ENCODE measurements at places on chromosomes 1 and 21.
A peak's percentile ranks its signal among the peaks of the same experiment; 100 is the strongest.

- peak; percentile 41 for DNase-seq
These were observed 1.1 kb downstream of the LRRC8C start for GRCh38 chr1:89633800-89634625.

- DNase-seq, result no peak
These were observed 3.6 kb upstream of the SMPDL3B start for GRCh38 chr1:27931184-27931583.

DNA sequence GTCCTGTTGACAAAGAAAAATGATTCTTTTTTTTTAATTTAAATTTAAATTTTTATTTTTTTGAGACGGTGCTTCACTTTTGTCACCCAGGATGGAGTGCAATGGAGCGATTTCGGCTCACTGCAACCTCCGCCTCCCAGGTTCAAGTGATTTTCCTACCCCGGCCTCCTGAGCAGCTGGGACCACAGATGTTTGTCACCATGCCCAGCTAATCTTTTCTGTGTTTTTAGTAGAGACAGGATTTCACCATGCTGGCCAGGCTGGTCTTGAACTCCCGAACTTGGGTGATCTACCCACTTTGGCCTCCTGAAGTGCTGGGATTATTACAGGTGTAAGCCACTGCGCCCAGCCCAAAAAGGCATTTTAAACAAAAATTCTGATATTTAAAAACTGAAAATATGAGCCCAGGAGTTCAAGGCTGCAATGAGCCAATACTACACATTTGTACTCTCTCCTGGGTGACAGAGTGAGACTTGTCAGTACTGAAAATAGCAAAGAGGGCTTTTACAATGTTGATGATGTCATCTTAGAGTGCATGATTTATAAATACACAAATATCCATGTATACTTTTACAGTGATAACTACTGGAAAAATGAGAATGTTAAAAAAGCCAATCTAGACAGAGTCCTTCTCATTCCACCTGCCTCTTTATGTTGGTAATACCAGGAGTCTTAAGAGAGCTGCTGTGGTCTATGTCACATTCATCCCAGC, 56.0 kb upstream of the STUM start:
- DNase-seq, result no peak

- DNase-seq, result no peak
These were observed 588.1 kb downstream of the KIF26B start for GRCh38 chr1:245742896-245743295.

DNA sequence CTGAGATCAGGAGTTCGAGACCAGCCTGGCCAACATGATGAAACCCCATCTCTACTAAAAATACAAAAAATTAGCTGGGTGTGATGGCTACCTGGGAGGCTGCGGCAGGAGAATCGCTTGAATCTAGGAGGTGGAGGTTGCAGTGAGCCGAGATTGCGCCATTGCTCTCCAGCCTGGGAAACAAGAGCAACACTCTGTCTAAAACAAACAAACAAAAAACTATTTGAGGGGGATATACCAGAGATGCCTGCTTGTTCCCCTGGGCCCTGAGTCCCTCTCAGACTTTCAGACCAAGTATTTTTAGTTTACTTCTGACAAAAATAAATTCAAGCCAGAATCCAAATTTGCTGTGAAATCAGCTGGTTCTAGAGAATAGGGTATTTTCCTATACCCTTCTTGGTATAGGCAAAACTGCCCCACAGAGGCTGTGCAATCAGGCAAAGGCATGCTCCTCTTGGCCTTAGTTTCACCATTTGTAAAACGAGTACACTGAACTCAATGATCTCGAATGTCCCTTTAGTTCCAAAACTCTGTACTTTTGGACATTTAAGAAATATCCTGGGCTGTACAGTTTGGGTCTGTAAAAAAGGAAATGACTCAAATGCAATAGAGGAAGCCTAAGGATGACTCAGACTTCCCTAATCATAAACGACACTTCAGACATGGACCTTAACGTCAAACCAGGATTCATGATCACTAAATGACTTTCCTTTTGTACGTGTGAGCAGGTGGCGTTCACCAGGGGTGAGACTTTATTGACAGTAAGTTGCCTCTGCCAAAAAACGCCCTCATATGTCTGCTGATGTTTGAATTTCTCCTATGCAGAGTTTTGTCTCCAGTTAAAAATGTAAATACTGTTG, 16.1 kb downstream of the ENSA start:
- peak; percentile 4 for DNase-seq

DNA sequence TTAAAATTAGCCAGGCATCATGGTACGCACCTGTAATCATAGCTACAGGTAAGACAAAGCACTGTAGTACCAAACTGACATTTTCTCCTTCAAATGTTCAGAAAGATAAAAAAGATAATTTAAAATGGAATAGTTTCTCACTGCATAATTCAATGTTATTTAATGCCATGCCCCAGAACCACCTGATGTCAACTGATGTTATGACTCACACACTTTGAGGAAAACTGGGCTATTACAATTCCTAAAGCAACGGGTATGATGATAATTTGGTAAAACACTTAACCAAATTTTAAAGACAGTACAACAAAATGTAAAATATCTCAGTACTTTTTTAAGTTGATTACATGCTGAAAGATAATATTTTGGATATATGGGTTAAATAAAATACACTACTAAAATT, 22.9 kb upstream of the PLEKHO1 start:
- DNase-seq, result no peak

GRCh38 chr1:180586671-180587155, 27.9 kb downstream of the OVAAL start:
- peak; percentile 95 for DNase-seq

DNA sequence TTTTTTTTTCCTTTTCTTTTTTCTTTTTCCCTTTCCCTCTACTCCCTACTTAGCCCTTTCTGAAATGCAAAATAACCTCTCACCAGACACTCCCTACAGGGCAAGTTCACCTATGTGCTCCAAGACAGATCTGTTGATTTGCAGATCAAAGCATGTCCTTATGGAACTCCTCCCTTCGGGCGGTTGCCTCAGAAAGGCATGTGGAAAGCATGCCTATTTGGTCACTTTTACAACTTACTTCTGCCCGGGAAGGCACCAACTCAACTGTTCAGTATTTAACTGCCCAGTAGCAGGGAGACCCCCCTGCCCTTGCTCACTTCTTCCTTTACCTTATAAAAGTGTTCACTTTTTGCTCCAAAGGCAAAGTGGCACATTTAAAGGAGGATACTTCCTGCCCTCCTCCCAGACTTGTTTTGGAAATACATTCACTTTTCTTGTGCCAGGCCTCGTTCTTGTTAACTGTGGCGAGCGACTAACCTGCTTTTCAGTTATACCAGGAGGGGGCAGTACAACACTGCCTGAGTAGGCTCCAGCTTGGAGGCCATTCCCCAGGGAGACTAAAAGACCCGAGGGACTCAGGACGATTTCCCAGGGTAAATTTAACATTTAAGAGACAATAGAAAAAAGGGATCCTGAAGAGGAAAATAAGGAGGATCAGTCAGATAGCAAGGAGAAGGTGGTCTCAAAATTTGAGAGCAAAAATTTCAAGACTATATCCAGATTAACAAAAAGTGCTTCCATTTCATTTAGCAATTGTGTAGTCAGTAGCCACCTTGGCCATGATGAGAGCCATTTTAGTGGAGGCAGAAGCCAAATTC, 12.3 kb upstream of the SLAMF7 start:
- DNase-seq, result peak; percentile 75

DNA sequence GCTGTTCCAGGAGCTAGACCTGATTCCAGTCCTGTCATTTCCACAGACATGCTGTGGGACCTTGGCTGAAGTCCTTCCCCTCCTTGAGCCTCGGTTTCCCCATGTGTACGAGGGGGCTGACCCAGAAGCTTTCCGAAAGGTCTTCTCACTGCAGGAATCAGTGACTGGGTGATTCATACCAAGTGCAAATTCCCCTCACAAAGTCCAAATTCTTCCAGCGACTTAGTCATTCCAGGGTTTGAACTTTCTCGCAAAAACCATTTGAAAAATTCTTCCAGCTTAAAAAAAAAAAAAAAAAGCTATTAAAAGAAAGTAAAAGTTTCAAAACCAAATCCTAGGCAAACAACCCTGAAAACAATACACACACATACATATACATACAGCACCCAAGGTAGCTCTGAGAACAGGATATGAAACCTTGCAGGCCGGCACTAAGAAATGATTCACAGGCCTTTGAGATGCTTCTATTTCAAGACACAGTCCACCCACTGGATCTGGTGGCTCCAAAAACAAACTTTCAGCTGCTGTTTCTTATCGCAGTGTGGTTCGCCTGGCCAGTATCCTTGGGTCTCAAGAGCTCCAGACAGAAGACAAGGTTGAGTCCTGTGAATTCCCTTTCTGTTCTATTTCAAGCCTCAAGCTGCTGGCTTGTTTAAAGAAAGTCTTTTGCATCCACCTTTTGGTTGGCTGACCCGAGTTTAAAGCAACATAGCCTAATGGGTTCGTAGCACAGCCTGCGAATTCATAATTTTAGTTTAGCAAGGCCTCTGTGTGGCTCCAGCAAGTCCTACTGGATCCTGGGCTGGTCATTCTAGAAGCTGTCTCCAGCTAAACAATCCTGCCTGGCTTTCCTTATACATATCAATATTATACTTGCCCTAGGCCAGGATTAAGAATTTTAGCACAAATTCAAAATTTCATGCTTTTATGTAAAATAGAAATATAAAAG, 18.0 kb upstream of the ID3 start:
- no peak for DNase-seq

GRCh38 chr1:1055841-1056736, 18.0 kb downstream of the RNF223 start:
- DNase-seq, result no peak

DNA sequence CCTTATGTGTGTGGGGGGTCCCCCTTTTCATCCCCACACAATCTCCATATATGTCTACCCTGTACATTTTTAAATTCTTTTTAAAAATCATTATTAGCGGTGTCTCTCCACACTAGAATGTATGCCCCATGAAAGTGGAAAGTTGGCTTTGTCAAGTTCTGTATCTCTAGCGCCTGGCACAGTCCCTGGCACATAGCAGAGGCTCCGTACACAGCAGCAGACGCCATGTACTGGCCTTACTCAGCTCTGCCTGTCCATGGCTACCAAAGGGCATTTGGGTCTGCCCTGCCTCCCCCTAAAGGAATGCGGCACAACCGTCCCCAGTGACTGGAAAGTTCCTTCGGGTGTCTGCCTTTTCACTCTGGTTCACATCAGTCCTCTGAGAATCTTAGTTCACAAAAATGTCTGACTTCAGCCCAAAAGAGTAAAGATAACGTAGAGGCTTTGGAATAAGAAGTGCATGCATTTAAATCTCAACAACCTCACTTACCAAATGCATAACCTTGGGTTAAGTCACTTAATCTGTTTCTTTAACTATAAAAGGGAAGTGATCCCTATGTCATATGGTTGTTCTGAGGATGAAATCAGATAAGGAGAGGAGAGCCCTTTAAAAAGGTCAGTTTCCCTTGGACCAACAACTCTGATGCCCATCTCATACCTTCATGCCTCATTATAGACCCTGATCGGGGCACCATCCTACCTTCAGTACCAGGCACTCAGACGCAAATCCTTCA, 61.1 kb downstream of the CD46 start:
- DNase-seq, result no peak

- DNase-seq, result no peak
These were observed 68.9 kb upstream of the COL11A1 start for GRCh38 chr1:103177108-103177775.

DNA sequence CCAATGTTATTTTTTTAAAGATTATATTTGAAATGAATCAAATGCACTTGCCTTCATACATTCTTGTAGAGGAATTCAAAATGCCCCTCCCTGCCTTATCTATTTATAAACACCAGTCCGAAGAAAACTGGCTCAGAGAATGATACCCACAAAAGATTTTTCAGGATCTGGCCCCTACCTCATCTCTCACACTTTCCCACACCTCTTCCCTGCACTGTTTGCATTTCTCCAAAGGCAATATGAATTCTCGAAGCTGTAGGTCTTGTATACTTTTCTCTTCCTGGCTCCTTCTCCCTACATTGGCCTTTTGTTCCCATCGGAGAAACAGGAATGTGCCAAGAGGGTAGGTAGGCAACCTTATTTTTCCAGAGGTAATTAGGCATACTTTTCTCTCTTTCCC, 12.0 kb upstream of the CCDC190 start:
- no peak for DNase-seq

- no peak for DNase-seq
These were observed 3.9 kb upstream of the TP53BP2 start for GRCh38 chr1:223849352-223850254.

DNA sequence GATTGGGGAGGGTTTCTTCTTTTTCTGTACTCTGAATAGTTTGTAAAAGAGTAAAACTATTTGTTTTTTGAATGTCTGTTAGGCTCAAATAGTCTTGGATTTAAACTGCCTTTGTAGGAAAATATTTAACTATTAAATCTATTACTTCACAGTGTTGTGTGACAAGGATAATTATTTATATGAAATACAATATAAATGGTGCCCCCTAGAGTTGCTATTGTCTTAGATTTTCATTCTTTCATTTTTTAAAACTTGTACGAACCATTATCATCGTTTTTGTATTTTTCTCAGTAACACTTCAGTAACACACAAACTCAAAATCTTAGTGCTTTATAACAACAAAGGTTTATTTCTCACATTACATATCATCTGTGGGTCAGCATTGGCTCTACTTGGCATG, 37.4 kb downstream of the C1orf185 start:
- no peak for DNase-seq

DNA sequence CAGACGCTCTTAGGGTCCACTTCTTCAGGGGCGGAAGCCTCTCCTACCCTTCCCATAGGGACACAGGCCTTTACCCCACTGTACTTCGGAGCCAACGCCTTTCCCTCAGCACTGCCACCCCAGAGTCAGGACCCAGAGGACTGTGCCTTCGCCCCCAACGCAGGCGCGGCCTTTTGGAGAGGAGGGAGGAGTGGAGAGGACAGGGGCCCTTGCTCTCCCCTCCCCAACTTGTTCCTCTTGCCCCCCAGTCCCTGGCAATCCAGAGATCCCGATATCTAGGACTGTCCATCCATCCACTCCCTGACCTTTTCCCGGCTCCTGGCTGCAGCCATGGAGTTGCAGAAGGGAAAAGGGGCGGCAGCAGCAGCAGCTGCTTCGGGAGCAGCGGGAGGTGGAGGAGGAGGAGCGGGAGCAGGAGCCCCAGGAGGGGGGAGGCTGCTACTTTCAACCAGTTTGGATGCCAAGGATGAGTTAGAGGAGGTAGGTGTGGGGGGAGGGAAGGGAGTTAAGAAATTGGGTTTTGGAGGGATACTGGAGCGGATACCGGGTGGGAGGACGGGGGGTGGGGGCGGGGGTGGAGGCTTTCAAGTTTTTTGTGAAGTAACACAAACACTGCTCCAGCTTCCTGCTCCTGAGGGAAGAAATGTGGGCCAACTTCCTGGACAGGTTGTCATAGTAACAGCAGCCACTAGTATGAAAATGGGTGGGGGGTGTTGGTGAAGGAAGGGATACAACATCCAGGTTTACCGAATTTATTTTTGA, 636 bp downstream of the INTS3 start:
- peak; percentile 41 for DNase-seq

DNA sequence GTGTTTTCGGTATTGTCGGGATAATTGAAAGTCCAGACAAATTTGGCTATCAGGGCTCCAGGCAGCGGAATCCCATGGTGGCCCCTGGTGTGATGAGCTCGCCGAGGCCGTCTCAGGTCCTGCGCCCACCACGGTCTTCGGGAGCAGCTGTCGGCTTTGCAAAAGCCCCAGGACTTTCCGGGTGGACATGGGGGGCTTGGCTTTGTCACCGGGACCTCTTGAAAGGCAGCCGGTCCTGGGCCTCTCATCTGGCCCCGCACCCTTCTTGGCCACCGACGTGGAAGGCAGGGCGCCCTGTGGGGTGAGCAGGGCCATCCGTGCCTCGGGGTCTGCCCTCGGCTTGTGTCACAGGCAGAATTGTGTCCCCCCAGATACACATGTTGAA, 87.1 kb upstream of the ACTRT2 start:
- no peak for DNase-seq

Data from NCI-H1105 treated with DMSO at 0.1 percent for 48 hours (cell line).